ENCODE measurements at places on chromosomes 3 and 15.

GRCh38 chr3:40714771-40715345, 190.1 kb downstream of the ZNF621 start:
- no peak for DNase-seq

GRCh38 chr3:160395297-160395696, 3.7 kb downstream of the IFT80 start:
- peak; percentile 47 for DNase-seq

GRCh38 chr3:144650380-144650779, 678.8 kb downstream of the DIPK2A start:
- no peak for DNase-seq

DNA sequence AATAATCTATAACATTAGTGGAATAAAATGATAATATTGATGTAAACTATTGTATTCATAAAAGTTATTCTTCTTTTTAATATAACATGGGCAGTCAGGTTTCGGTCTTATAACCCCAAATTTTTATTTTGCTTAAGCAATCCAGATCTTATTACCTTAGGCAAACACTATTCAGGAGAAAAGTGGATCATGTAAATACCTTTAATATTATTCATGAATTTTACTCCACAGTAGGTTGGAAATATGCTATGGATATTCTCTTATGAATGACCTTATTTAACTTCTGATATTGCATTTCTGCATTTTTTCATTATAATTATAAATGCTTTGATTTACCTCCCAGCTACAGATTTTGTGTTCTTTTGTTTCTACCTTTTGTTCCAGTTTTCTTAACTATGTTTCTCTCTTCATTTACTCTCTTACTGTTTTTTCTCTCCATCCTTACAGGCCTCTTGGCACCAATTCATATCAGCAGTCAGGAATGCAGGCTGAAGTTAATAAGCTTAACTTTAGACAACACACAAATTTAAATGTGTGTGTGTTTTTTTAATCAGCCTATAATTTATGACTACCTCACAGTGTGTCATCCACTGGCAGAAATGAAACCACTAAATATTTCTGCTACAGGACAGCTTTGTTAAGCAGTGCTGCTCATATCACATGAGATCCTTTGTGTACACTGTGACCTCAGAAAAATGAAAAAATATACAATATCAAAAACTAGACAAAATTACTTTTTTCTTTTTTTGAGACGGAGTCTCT, 111.0 kb downstream of the NSUN3 start:
- no peak for DNase-seq

Measured in HTR-8/SVneo (cell line).